ENCODE measurements at places on chromosomes 2 and 18.

- no peak for DNase-seq
- H3K4me1 ChIP-seq, result no peaks in the 10 kb centered on the region
- no peaks in the 10 kb centered on the region for H3K36me3 ChIP-seq
- H3K4me3 ChIP-seq, result no peak overlapping the region
- H3K27me3 ChIP-seq, result no peaks in the 10 kb centered on the region
- no peak overlapping the region for H3K27ac ChIP-seq
Observed at GRCh38 chr2:149877074-149877473, 289.5 kb upstream of the MMADHC start.

GRCh38 chr2:129883121-129883520, 96.3 kb upstream of the RAB6C start:
- no peak for DNase-seq
- no peaks in the 10 kb centered on the region for H3K27me3 ChIP-seq
- H3K36me3 ChIP-seq, result no peaks in the 10 kb centered on the region
- H3K4me3 ChIP-seq, result no peak overlapping the region

DNA sequence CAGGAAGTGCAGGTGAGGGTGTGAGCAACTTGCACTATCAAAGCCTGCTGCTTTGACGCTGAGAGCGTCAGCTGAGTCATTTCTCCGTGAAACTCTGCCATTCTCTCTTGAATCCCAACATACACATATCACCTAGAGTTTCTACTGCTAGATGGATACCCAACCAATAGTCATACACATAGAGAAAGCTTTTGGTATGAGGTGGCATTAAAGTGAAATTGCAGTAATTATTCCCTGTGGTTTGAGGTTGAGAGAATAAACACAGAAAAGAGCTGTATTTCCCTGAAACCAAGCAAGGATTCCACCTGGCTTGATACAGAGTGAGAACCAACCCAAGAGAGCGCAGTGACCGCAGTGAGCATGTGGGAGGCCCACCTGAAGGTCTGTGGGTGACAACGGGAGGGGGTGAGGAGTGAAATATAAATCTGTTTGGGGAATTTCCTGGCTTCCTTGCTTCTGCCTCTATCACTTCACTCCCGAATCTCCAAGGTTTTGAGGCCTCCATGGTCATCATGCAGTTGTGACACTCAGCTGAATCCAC, 28.8 kb upstream of the TMEM18 start:
- no peak for DNase-seq
- H3K4me1 ChIP-seq, result peaks cover 8% of the 10 kb centered on the region
- H3K4me3 ChIP-seq, result no peak overlapping the region

- H3K27ac ChIP-seq, result no peak overlapping the region
- no peaks in the 10 kb centered on the region for H3K27me3 ChIP-seq
- no peak overlapping the region for H3K4me3 ChIP-seq
Observed at GRCh38 chr2:104976603-104977120, 61.2 kb upstream of the MRPS9 start.

DNA sequence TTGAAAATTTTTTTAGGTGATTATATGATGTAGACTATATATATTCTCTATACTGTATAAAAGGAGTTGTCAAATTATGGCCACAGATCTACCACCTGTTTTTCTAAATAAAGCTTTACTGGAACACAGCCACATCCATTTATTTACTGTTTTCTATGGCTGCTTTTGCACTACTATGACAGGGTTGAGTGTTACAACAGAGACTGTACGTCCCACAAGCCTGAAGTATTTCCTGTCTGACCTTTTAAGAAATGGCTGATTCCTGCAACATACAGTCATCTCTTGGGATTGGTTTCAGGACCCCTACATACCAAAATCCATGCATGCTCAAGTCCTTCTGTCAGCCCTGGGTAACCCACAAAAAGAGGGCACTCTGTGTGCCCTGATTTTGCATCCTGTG, 508.3 kb downstream of the TSN start:
- no peaks in the 10 kb centered on the region for H3K27me3 ChIP-seq
- no peaks in the 10 kb centered on the region for H3K4me1 ChIP-seq
- DNase-seq, result no peak

GRCh38 chr2:196956069-196956468, 29.6 kb upstream of the PGAP1 start:
- H3K27me3 ChIP-seq, result no peaks in the 10 kb centered on the region
- no peak overlapping the region for H3K4me3 ChIP-seq
- H3K27ac ChIP-seq, result no peak overlapping the region
- DNase-seq, result no peak

GRCh38 chr2:162711832-162712540, 126.6 kb downstream of the KCNH7 start:
- H3K4me3 ChIP-seq, result no peak overlapping the region
- H3K27me3 ChIP-seq, result no peaks in the 10 kb centered on the region

DNA sequence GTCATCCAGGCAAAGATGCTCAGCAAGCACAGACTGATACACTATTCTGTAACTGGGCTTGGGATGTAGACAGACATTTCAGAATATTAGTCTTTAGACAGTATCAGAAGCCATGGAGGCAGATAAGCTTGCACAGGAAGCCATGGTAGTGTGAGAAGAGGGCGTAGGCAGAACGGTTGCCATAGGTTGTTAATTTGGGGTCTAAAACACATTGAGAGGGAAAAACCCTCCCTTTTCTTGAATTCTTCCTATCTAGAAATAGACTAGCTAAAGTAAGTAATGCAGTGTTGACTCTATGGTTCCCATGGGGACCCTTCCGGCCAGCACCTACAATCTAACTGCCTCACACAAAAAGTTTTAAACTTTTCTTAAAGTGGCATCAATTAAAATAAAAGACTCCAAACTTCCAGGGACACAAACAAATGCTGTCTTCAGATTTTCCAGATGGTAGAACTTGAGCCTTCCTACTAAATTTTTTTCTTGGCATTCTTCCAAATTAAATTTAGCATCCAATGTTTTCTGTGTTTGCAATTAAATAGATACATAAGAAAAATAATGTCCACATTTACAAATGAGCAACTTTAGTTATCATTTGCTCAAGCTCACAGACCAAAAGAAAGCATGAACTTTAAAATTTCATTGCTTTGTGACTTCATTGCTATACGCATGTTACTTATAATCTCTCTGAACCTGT, 1.9 kb downstream of the PRKRA start:
- H3K4me3 ChIP-seq, result peak overlapping the region; percentile 93
- H3K36me3 ChIP-seq, result peaks cover 22% of the 10 kb centered on the region
- no peak for DNase-seq
- H3K27me3 ChIP-seq, result no peaks in the 10 kb centered on the region

DNA sequence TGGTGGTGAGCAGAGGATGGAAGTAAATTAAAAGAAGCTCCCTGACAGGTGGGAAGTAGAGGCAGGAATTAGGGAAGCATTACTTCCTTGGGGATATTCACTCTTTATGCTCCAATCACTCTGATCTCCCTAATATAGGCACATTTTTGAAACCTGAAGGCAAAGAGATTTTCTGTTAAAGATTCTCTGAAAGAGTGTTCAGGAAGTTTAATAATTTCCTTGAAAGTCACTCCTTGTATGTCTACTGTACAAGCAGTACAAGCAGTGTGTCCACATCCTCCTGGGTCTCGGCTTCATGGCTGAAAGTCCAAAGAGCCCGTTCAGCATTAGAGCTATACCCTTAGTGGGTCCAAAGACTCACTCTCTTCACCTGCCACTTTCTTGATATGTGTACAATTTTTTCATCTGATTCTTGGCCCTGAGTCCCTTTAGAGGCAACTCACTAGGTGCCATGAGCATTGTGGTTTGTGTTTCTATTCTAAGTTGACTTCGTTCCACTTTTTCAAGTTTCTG, 60.2 kb downstream of the AAK1 start:
- no peak overlapping the region for H3K27ac ChIP-seq
- no peaks in the 10 kb centered on the region for H3K36me3 ChIP-seq
- DNase-seq, result no peak
- H3K4me1 ChIP-seq, result peaks cover 32% of the 10 kb centered on the region
- H3K4me3 ChIP-seq, result no peak overlapping the region

- H3K27ac ChIP-seq, result peak overlapping the region; percentile 87
- DNase-seq, result no peak
- H3K36me3 ChIP-seq, result no peaks in the 10 kb centered on the region
Observed at GRCh38 chr2:179266271-179266670, 1.6 kb upstream of the SESTD1 start.

GRCh38 chr18:58496231-58496630, 132.7 kb downstream of the ALPK2 start:
- no peaks in the 10 kb centered on the region for H3K27me3 ChIP-seq
- no peak overlapping the region for H3K4me3 ChIP-seq
- H3K36me3 ChIP-seq, result no peaks in the 10 kb centered on the region
- H3K27ac ChIP-seq, result no peak overlapping the region
- peaks cover 8% of the 10 kb centered on the region for H3K4me1 ChIP-seq

DNA sequence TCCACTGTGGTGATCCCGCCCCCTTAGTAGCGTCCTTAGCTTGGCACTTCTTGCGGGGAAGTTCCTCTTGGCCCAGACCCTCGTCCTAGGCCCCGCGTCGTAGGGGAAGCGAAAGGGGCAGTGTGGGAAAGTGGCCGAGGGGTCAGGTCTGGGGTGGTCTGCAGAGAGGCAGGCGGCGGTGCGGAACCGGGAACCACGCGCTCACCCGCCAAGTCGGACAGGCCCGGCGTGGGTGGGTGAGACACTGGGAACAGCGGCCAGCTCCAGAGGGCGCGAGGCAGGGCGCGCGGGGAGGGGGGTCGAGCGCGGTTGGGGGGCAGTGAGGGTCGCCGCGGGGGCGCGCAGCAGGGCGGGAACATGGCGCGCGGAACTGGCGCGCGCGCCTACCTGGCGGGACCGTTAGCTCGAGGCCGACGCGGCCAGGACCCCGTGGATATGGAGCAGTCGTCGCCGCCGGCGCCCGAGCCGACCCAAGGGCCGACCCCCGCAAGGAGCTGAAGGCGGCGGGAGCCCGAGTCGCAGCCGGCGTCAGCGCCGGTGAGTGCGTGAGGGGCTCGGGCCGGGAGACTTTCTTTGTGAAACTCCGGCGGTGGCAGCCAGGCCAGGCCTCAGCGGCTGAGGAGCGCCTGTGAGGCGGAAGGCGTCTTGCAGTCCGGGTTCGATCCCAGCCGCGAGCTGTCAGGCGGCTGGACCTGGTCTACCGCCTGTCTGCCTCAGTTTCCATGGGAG, 2896.7 kb upstream of the TEKT4 start:
- DNase-seq, result no peak
- H3K4me1 ChIP-seq, result no peaks in the 10 kb centered on the region
- H3K4me3 ChIP-seq, result no peak overlapping the region
- H3K36me3 ChIP-seq, result no peaks in the 10 kb centered on the region
- H3K27ac ChIP-seq, result no peak overlapping the region
- H3K27me3 ChIP-seq, result no peaks in the 10 kb centered on the region

- no peak overlapping the region for H3K27ac ChIP-seq
- no peak overlapping the region for H3K4me3 ChIP-seq
Observed at GRCh38 chr18:31513189-31513935, 15.4 kb downstream of the DSG2 start.

GRCh38 chr2:240369801-240370585, 65.5 kb upstream of the GPC1 start:
- peaks cover 17% of the 10 kb centered on the region for H3K4me1 ChIP-seq
- H3K4me3 ChIP-seq, result no peak overlapping the region
- H3K36me3 ChIP-seq, result no peaks in the 10 kb centered on the region
- DNase-seq, result peak; percentile 49
- no peaks in the 10 kb centered on the region for H3K27me3 ChIP-seq
- peak overlapping the region; percentile 94 for H3K27ac ChIP-seq

- H3K4me3 ChIP-seq, result no peak overlapping the region
- no peak for DNase-seq
- H3K27me3 ChIP-seq, result no peaks in the 10 kb centered on the region
- H3K4me1 ChIP-seq, result no peaks in the 10 kb centered on the region
Observed at GRCh38 chr2:104583811-104584210, 270.1 kb upstream of the POU3F3 start.
